ENCODE measurements at places on chromosomes 7 and 10.

GRCh38 chr7:17009007-17009719 is 127.4 kb upstream of the AGR3 start:
- DNase-seq = no peak

GRCh38 chr7:7122033-7122478 is 60.3 kb upstream of the C1GALT1 start:
- peak; percentile 43 for DNase-seq

- DNase-seq = no peak
Measured at GRCh38 chr10:4048236-4048864, 263.3 kb upstream of the KLF6 start.

DNA sequence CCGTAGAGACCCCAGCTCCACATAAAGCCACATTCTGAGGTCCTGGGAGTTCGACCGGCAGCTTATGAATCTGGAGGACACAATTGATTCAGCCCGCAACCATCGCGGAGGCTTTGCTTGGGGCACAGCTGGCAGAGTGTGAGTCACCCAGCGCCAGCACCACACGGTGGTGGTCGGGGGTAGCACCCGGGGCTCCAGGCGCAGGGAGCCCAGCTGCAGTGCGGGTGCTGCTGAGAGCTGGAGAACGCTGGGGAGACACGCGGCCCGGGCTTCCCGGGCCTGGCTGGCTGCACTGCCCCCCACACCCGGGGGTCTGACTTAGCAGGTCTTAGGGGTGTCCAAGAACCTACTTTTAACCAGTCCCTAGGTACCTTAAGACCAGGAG is 87.9 kb downstream of the PAXIP1 start:
- DNase-seq = no peak

DNA sequence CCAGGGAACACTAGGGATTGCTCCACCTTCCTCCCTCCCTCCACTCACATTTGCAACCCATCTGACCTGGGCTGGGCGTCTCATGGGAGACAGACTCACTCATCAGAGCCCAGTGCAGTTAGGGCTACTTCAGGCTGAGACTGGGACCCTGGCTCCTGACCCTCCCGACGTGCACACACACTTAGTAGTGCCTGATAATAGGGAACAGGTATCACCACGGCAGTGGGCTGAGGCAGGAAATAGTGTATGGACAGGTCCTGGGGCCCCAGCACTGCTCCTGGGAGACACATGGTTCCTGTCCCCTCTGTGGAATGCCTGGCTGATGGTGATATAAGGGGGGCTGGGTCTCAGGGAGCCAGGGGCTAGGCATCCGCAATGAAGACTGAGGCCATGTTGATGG is 14.3 kb downstream of the AQP1 start:
- DNase-seq = no peak

- no peak for DNase-seq
Measured at GRCh38 chr10:123888751-123889150, 2.9 kb downstream of the CPXM2 start.

DNA sequence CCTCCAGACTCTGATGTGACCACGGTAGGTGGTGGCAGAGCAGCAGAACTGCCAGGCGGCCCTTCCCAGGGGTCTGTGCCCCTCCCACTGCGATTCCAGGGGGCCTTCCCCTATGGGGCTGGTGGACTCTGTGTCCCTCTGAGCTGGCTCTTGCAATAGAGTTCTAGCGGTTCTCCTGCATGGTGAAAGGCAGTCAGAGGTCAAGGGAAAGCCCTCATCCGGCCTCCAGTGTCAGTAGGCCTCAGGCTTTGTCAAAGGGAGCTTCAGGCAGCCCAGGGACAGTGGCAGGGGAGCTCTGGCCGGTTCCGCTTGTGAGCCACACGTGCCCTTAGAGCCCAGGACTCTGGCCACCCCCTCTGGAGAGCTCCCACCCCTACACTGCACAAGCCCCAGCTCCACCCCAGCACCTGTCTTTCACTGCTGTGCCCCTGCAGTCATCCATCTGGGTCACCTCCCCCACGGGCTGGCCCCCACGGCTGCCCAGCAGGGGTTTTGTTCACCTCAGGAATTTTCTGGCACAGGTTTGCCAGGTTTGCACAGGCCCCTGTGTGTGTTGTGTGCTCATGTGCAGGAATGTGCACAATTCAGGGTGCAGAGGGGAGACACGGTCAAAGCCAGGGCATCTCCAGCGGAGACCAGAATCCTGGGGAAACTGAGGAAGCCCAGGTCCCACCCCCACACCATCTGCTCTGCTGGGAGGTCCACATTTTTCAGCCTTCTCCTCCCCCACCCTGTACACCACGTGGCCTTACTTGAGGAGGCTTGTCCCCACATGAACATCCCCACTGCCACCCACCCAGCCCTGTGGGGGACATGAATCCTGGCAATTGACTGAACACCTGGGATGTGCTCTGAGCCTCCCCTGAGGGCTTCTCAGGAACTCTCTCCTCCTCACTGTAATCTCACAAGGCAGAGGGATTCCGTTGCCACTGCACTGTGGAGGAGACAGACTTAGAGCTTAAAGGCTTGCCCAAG is 23.8 kb downstream of the C10orf105 start:
- no peak for DNase-seq

DNA sequence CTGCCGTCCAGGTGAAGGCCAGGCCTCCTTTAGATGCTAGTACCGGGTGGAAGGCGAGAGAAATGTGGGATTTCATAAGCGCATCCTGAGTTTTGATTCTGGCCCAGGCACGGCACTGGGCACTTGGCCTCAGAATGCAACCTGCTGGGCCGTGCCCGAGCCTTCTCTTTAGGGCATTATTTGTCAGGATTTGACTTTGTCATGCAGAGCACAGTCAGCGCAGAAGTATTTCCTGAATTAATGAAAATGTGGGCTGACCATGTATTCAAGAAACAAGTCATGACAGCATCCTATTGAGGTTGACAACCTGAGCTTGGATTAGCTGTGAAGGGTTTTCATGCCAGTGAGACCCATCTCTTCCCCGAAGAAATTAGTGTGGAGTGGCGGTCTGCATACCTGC is 34.4 kb downstream of the RCC1L start:
- DNase-seq = no peak

DNA sequence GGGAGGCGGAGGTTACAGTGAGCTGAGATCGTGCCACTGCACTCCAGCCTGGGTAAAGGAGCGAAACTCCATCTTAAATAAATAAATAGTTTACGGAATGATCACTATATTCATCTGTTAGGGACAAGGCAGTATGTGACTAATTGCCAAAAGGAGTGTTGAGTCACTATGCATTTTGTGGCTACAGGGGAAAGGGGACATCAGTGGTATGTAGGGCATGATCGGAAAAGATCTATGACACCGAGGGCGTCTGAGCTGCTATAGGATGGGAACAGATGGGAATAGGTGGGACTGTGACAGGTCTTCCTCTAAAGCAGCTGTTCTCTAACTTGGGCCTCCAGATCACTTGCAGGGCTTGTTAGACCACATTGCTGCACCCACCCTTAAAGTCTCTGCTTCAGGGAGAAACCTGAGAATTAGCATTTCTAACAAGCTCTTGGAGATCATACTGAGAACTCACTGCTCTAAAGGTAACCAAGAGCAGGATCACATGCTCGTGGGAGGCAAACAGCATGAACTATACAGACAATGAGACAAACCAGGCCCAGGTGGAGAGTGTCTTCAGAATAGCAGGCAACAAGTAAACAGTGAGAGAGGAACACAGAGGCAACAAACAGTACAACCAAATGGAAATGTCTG is 65.1 kb upstream of the ITGA8 start:
- no peak for DNase-seq

All from muscle of arm (tissue), 14 donors.